ENCODE measurements at places on chromosomes 5 and 9.

GRCh38 chr5:151592855-151593408 is 1.8 kb upstream of the FAT2 start:
- DNase-seq: no peak

DNA sequence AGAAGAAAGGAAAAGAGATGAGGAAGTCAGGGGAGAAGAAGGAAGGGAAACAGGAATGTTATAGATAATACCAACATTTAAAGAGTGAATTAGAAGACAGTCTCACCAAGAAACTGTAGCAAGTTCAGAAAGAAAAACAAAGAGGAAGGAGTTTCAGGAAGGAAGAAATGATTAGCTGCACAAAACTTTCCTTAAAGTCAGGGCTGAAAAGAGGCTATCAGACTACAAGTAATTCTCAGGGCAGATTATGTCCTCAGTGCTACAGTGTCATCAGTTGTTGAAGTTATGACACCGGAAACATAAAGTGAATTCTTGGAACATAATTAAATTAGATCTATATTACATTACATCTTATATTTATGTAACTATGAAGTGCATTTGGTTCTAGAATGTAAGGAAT is 226.9 kb downstream of the ARRDC3 start:
- no peak for DNase-seq

- no peak for DNase-seq
Measured at GRCh38 chr5:102528600-102528999, 29.8 kb upstream of the SLCO6A1 start.

DNA sequence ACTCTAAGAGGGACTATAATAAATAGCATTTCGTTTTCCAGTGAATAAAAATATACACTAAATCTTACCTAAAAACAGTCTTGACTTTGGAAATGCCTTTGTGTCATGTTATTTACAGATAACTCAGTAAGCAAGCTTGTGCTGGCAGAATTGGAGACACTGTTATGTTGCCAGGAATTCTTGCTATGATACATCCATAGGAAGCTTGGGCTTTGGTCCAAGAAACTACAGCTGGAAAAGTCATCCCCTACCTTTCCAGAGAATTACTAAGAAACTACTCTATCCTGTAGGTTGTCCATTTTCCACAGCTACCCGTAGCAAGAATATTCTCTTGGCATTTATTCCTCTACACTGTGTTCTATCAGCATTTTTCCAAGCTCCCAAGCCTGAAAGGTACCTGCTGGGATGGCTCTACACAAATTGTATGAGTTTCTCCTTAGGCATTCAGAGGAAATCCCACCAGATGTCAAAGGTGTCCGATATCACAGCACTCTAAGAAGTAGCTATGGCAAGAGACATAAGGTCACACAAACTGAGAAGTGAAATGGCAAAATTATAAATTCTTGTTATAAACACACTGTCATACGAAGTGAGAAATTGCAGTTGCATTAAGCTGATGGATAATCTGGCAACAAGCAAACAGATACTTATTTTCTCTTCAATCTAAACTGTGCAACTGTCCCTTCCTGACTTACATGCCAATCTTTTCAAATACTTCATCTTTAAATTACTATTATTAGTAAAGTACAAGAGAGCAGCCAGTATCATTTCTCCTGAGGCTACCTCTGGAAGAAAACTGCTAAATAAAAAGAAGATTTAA is 68.5 kb downstream of the MCTP1 start:
- no peak for DNase-seq
